GF-D8 (cell line): ENCODE measurements at places on chromosomes 6 and 20.

- DNase-seq = no peak
Observed at GRCh38 chr6:72457738-72458137, 164.1 kb upstream of the KCNQ5 start.

DNA sequence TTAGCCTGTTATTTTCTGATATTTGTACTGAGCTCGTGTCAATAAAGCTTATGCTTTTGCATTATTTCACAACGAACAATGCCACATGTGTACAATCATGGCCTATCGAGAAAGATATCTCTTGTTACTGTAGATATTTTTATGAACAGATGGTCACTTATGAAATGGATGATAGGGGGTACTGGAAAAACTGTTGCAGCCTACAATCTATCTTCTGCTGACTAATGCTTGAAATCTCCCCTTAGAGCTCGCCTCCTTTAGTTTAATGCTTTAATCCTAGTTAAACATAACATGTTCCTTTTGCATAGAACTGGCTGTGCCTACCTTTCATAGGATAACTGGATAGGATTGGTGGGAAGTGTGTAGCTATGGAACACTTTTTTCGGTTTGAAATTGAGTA is 296.2 kb downstream of the FARS2 start:
- DNase-seq = no peak

- DNase-seq = peak; percentile 55
Observed at GRCh38 chr20:43751167-43752050, 24.6 kb upstream of the GTSF1L start.

GRCh38 chr6:25057111-25057905 is 121.5 kb upstream of the RIPOR2 start:
- no peak for DNase-seq

DNA sequence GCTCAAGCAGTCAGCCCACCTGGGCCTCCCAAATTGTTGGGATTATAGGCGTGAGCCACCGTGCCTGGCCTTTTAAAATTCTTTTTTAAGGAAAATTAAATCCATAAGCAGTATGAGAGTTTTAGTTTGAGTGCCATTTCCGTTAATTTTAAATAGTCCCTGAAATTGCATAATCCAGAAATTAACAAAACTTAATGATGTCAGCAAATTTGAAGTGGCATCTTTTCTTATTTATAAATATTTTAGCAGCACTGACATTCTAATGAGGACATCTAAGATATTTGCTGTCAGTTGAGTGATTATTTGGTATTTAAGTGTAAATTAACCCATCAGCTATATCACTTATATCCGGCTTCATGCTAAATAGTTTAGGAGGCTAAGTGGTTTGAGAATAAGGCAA is 42.9 kb upstream of the FAM184A start:
- DNase-seq = no peak

GRCh38 chr6:62615366-62616015 is 329.5 kb upstream of the KHDRBS2 start:
- no peak for DNase-seq

- no peak for DNase-seq
Observed at GRCh38 chr6:55379895-55380294, 52.6 kb downstream of the GFRAL start.

DNA sequence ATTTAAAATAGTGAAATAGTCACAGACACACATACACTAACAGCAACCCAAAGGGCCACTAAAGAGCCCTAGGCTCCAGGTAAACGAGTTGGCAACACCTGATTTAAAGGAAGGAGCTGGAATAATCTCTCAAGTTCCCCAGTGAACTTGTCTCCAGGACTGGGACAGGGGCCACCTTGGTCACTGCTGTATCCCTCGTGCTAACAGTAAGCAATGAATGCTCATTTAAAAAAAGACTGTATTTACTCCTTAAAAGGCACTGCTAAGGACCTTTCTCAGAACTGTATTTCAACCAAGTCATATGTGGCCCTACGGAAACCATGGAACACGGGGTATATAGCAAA is 1.3 kb downstream of the DIDO1 start:
- no peak for DNase-seq

DNA sequence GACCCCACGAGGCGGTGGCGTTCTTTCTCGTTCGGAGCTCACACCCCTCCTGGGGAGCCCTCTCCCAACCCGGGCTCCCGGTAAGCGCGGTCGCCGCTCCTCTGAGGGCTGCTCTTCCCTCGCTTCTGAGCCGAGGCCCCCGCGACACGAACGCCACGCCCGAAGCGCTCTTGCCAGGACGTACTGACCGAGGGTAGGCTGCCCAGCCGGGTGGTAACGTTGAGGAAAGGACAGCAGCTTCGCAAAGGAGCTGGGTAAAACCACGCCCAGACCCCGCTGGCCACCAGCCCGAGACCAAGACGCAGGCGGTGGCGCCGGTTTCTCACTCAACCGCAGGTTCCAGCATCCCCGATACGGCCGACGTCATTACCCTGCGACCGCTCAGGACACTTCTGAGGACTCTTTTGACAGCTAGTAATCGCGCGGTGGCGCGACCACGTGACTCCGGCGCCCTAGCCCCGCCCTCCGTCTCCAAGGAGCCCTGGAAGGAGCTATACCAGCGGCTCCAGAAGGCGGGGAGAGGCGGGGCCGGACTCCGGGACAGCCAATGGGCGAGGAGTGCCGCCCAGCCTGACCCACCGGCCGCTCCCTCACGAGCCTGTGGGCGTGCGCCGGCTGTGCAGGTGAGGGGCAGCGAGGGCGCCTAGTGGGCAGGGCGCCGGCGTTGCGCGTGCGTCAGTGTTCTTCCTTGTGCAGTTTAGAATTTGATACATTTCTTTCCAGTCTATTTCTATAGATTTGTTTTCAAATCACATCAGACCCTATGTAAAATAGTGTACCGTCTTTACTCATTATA is 4.0 kb upstream of the GZF1 start:
- peak; percentile 98 for DNase-seq

DNA sequence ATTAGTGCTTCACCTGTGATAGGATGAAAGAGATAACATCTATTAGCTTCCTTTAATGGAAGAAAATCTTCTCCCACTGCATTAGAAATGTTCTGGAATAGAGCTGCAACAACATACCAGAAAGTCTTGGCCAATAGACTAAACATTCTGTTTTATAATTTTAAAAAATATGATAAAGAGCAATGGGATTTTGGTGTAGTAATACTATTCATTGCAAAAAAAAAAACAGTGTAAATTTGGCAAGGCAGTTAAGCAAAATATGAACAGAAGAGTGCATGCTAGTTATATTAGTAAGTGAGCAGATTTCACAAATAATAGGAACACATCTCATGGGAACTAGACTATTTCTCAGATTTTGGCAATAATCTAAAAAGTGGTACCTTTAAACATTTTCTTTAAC is 43.3 kb downstream of the SOX4 start:
- no peak for DNase-seq

DNA sequence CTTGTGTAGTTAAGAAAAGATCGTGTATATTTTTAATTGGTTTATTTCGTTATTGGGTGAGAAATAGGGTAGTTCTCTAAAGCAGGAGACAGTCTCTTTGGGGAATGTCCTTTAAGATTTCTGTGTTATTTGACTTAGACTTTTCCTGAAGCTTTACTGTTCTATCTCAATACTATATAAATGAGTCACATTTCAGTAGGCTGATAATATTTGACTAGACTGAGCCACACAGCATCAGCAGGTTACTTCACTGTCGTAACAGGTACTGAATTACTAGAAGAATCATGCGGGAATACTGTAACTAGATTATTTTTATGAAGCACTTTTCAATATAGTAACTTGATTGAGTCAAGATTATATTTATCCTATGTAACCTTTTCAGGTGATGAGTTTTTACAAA is 1.4 kb downstream of the SMAP1 start:
- no peak for DNase-seq

DNA sequence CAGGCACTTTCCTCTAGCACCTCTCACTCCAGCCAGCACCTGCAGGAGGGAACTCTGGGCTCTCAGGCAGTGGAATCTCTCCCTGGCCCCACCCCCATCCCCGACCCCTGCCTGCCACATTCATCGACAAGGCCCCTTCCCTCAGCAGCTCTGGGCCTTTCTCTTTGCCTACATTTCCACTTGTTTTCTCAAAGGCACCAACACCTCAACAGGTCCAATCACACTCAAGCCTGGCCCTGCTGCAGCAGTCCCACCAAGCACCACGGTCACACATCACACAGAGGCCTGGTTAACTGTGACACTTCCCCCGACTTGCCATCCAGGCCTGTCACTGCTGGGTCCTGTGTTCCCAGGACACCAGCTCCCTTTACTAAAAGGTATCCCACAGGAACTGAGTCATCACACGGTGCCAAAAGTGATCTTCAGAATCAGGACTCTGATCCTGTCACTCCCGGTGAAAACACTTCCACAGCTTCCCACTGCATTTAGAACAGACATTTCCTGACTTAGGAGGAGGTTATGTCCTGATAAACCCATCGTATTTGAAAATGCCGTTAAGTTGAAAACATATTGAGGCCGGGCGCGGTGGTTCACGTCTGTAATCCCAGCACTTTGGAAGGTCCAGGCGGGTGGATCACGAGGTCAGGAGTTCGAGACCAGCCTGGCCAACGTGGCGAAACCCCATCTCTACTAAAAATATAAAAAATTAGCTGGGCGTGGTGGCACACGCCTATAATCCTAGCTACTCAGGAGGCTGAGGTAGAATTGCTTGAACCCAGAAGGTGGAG is 54.9 kb downstream of the MYH7B start:
- no peak for DNase-seq

- DNase-seq = no peak
Observed at GRCh38 chr20:25229486-25230165, 18.3 kb upstream of the PYGB start.

- DNase-seq = no peak
Observed at GRCh38 chr6:146047371-146047770, 18.5 kb downstream of the GRM1 start.

DNA sequence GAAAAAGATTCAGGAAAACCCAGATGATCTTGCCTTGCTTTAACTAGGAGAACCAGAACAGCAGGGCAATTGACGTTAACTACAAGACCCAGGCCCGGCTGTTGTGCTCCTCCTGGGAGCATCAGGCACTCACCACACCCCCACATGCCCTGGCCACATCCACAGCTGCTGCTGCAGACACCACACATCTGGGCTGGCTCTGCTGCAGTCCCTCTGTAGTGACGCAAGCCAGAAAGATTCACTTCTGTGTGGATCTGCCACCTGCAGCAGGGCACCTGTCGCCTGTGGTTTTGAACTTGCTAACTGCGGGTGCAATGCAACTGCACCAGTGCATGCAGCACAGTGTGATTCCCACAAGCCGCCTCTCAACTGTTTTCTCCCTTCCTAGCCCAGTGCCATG is 228.8 kb downstream of the SYNDIG1 start:
- DNase-seq = no peak

GRCh38 chr6:15698471-15698870 is 35.6 kb upstream of the DTNBP1 start:
- DNase-seq = no peak

GRCh38 chr6:26514984-26515383 is 14.9 kb downstream of the BTN1A1 start:
- DNase-seq = no peak

GRCh38 chr6:145206247-145206907 is 528.9 kb downstream of the EPM2A start:
- no peak for DNase-seq

DNA sequence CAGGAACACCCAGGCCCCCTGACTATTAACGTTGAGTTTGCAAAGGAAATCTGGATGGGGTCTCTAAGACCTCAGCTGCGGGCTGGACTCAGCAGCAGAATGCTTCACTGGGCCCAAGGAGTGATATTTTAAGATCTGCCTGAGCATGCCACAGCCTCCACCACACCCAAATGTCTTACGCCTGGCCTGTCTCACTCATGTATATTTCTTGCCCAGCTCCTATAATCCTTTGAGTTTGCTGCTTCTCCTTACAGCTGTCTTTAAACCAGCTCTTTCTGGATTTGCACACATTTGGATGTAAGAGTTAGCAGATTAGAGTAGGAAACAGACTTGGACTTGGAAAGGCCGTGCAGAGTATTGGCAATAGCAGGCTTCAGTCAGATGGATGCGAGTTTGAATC is 16.4 kb downstream of the CASS4 start:
- no peak for DNase-seq

GRCh38 chr6:155117256-155117655 is 122.1 kb downstream of the TIAM2 start:
- DNase-seq = no peak

DNA sequence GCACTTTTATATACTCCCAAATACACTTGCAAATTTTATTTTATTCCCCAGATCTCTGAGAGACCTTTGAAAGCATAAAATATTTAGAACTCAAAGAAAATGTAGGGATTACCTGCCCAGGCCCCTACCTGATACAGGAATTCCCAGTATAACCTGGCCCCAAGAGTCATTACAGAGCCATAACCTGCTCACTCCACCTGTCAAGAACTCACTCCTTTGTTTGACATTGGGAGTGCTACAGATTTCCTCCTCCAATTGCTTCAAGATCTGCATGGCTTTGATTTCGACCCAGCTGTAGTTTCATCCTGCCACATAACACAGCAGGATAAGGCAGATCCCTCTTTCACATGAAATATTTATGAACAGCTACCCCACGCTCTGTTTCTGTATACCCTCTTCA is 96.1 kb upstream of the SLC2A12 start:
- no peak for DNase-seq

- DNase-seq = no peak
Observed at GRCh38 chr20:41734506-41734945, 116.3 kb upstream of the CHD6 start.

- DNase-seq = no peak
Observed at GRCh38 chr6:127630800-127631199, 53.8 kb downstream of the C6orf58 start.

GRCh38 chr6:100906325-100906724 is 25.2 kb upstream of the ASCC3 start:
- no peak for DNase-seq

- DNase-seq = no peak
Observed at GRCh38 chr6:138500867-138501446, 1.7 kb upstream of the NHSL1 start.

DNA sequence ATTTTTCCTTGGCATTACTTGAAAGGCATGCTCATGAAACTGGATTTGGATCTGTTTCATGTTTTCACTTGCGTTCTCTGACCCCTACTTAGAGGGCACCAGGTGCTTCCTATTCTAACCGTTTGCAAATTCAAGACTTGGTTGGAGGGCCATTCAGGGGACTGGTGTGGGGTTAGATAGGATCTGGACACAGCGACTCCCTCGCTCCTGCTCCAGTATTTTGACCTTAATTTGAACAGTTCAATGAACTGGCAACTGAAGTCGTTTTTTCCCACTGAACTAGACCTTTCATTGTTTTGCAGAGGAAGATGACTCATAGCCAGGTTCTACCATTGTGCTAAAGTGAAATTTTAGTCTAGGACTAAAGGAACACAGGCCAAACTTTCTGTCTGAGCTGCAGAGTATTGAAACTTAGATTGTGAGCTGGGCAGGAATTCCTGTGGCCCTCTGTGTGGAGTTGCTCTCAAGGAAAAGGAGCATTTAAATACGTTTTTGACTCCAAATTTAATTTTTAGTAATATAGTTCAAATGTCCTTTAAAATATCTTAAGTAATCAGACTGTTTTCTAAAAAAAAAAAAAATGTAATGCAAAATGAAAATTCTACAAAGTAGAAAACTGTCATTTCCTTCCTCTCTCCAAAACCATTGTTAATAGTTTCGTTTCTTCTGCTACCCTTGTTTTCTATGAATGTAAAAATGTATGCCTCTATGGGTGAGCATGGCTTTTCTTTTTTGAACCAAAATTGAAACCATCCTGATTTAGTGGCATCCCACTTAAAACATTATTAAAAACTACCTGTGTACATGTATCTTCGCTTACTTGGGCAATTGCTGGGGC is 64.8 kb downstream of the UTRN start:
- peak; percentile 85 for DNase-seq
